MV-4-11 (cell line): ENCODE measurements at places on chromosomes 16 and 17.

DNA sequence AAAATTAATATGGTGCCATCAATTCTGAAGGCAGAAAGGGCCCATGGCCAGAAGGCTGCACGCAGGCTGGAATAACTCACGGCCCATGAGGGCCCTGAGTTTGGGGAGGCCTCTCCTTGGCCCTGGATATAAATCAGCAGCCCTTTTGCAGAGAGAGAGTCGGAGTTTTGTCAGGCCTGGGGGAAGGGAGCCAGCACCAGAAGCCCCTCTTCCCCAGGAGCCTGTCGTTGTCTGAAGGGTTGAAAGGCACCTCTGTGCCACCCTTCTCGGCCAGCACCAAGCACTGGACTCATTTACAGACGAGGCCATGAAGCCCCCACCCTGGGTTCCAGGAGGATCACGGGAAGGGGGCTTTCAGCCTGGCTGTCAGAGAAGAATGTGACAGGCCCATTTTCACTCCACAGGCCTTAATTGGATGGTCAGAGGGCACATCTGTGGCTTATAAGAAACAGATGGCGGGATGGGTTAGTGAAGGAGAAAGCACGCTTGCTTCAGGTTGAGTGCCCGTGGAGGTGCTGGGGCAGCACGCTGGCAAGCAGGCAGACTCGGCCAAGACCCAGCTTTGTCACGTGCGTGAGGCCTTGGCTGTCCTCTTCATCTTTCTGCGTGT, 140.6 kb downstream of the CLEC16A start:
- DNase-seq = no peak

GRCh38 chr16:11262915-11263314, 6.2 kb downstream of the TNP2 start:
- DNase-seq = no peak

DNA sequence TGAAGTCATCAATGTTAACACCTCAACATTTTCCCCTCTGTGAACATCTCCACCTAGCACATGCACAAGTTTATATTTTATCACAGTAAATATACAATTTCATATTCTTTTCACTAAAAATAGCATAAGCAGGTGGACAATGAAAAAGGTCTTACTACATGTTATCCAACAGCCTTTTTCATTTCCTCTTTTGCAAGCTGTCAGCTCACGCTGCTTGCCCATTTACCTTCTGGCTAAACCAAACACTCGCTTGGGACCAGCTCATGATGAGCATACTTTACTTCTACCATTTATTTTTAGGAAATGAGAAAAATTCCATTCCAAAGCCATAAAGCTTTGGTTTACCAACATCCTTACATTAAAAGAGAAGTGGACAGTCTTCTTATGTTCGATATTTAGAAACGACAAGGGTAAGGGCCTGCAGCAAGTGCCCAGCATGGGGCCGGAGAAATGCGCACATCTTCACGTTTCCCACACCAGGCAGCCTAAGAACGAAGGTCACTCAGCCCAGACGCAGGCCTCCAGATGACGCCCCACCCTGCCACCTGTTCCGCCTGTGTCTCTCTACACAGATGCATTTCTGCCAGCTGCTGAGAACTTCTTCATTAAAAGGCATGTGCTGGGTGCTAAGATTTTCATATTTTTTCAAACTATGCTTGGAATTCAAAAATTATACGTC, 13.9 kb downstream of the SNN start:
- DNase-seq = peak; percentile 92

- no peak for DNase-seq
Measured at GRCh38 chr17:52724578-52724977, 566.1 kb upstream of the CA10 start.

DNA sequence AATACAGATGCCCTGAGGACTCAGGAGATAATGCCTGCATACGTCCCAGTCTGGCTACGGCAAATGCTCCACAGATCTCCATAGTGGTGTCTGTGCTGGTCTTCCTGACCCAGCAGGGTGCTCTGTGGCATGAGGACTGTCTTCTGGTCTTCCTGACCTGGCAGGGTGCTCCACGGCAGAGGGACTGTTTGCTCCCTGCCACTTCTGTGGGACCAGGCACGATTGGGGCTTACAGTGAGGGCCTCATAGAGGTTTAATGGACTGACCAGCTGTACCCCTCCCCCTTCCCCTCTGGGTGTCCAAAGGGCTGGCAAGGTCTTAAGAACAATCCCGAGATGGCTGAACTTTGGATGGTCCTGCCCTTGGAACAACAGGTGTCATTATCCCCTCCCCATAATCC, 123.1 kb downstream of the C16orf78 start:
- no peak for DNase-seq

GRCh38 chr16:89581045-89581695, 5.6 kb downstream of the CPNE7 start:
- DNase-seq = no peak
